ENCODE measurements at places on chromosomes 3 and 15.

DNA sequence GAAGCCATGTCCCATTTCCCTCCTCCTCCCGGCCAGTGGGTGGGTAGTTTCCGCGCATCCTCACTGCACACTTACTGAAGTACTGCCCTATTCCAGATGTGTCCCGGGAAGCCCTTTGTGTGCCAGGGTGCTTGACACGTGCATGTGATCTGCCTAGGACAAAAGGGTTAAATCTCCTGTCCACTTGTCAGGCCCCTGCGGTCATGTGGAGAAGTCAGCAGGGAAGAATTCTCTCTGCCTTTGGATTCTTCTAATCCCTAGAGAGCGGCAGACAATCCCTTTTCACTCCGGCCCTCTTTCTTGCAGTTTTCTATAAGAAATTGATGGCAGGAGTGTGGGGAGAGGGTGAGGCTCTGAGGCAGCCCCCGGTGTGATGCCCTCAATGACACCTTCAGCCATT is 19.8 kb downstream of the ST8SIA2 start:
- no peak for DNase-seq

- no peak for DNase-seq
Observed at GRCh38 chr3:4067893-4068292, 235.3 kb upstream of the SETMAR start.

- no peak for DNase-seq
Observed at GRCh38 chr3:32882603-32883025, 64.8 kb downstream of the TRIM71 start.

GRCh38 chr3:123620343-123620742 is 35.5 kb upstream of the HACD2 start:
- DNase-seq, result no peak

DNA sequence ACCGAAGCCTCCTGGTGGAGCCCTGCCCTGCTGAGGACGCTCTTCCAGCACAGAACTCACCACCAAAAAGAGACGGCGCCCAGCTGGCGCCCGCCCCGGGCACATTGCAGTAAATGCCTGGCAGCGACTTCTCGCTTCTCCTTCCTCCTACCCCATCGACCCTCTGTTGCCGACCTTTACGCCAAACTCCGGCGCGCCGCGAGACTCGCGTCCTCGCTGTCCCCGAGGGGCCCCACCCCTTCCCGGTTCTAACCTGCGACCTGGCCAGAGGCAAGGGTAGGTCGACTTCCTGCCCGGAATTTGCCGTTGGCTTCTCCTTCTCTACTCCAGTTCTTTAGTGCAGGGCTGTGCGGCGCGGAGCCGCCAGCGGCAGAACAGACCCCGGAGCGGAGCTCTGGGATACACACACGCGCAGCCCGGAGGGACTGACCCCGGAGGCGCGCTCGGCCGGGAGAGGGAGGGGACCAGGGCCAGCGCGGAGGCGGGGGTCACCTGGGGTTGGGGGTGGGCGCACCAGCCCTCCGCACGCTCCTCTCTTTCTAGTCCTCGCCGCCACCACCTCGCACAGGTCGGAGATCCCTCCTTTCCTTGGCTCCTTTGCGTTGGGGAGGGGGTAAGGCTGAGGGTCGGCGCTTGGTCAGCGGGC is 226.6 kb upstream of the AZI2 start:
- no peak for DNase-seq

- DNase-seq, result no peak
Observed at GRCh38 chr3:84820126-84820525, 138.7 kb upstream of the CADM2 start.

- DNase-seq, result no peak
Observed at GRCh38 chr3:128210711-128211110, 57.4 kb downstream of the EEFSEC start.

GRCh38 chr3:183357564-183358079 is 70.8 kb downstream of the MCF2L2 start:
- DNase-seq, result no peak

DNA sequence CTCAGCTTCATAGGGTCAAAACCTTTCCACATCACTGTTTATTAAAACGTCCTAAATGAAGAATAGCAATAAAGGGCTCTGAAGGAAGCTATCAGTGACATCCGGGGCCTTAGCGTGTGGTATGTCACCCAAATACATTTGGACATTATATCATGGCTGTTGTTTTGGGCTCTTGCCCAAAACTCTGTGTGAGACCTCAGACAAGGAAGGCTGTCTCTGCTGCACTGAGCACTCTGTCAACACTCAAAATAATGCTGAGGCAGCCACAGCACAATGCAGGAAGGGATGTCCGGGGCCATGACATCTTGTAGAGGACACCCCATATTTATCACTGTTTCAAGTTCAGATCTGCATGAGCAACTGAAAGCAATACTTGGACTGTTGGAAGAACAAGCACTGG is 293.8 kb upstream of the WNT5A start:
- DNase-seq, result no peak

DNA sequence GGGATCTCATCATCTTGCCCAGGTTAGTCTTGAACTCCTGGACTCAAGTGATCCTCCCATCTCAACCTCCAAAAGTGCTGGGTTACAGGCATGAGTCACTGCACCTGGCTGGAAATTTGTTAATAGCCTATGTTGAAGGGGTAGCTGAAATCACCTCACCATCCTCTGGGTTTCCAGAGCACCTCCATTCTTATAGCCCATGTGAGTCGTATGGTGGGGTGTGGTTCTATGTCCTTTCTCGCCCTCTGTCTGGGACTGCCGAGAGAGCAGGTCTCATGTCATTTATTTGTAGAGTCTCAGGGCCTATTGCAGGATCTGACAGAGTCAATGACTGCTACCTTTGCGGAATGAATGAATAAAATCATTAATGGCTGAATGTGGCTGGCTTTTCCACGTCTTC is 20.9 kb downstream of the CEMIP start:
- no peak for DNase-seq

DNA sequence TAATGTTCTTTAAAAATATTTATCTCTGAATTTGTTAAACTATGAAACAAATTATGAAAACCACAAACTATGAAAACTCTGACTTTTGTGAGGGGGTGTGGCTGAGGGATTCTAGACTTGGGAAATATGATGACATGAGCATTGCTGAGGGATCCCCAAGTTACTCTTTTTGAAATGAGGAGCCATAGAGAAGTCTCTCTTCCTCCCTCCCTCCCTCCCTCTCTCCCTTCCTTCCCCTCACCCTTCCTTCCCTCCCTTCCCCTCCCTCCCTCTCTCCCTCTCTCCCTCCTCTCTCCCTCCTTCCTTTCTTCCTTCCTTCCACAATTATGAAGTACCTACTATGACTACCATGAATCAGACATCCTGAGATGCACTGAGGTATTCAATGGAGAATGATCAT is 673.1 kb downstream of the ROBO1 start:
- DNase-seq, result no peak

GRCh38 chr15:85504749-85505676 is 124.6 kb downstream of the AKAP13 start:
- no peak for DNase-seq

DNA sequence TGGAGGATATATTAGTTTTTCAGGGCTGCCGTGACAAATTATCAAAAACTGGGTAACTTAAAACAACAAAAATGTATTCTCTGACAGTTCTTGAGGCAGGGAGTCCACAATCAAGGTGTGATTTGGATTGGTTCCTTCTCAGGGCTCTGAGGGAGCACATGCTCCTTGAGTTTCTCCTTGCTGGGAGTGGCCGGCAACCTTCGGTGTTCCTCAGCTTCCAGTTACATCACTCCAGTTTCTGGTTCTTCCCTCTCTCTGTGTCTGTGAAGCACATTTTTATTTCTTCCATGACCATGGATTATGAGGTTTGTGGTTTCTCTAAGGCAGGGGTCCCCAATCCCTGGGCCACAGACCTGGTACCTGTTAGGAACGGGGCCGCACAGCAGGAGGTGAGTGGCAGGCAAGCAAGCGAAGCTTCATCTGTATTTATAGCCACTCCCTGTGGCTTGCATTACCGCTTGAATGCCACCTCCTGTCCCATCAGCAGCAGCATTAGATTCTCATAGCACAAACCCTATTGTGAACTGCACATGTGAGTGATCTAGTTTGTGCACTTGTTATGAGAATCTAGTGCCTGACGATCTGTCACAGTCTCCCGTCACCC is 24.3 kb downstream of the LRRC28 start:
- DNase-seq, result no peak
